ENCODE measurements at places on chromosomes 11 and 22.

DNA sequence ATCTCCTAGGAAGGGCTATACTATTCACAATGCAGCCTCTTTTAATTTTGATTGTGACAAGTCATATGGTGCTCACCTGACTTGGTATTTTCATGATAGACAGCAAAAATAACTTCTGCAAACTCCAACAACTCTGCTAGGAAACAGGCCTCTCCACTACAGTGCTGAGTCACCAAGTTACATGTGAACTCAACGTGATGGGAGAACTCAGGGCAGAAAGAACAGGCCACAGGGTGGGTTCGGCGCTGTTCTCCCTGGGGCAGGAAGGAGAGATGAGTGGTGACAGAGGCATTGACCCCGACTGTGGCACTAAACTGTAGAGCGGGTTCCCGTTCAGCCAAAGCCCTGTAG is 76.6 kb upstream of the UCP3 start:
- no peak for DNase-seq

GRCh38 chr11:111336582-111337256 is 38.4 kb downstream of the POU2AF3 start:
- no peak for DNase-seq

DNA sequence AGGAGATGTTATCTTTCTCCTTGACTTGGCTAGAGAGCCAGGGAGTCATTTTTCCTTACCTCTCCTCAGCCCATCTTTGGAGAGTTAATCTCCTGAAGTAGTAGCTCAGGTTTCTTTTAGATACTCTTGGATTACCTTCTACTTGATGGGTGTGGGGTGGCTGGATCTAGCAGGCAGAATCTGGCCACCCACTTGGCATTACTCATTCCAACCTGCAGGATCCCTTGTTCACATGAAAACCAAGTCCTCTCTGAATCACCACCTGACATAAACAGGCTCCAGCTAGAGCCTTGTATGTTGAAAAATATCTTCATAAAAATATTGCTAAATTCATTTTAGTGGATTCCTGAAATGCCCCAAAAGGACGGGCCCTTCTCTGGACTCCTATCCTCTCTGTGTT is 250.6 kb upstream of the PLET1 start:
- DNase-seq: no peak

- DNase-seq: peak; percentile 82
Measured at GRCh38 chr22:20141186-20142077, 9.4 kb downstream of the CCDC188 start.

GRCh38 chr22:35981900-35982299 is 46.7 kb downstream of the RBFOX2 start:
- no peak for DNase-seq

- no peak for DNase-seq
Measured at GRCh38 chr11:20770414-20770946, 101.1 kb downstream of the NELL1 start.

- DNase-seq: no peak
Measured at GRCh38 chr22:33492210-33492651, 428.0 kb downstream of the LARGE1 start.

GRCh38 chr11:100675115-100675650 is 11.9 kb upstream of the ARHGAP42 start:
- no peak for DNase-seq

DNA sequence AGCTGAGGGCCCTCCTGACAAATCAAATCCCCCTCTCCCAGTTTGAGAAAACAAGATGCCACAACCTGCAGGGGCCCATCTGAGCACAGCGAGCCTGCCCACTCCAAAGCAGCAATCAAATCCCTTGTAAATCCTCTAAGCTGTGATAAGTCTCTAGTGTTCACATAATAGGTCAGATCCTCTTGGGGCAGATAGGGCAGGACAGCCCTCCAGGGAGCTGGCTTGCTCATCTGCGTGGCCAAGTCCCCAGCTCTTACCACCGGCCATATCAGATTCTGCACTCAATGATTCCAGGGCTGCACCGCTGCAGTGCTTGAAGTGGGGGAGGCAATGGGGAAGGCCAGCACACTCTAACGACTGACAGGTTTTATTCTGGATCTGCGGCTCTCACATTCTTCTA is 29.6 kb upstream of the FLI1 start:
- no peak for DNase-seq

DNA sequence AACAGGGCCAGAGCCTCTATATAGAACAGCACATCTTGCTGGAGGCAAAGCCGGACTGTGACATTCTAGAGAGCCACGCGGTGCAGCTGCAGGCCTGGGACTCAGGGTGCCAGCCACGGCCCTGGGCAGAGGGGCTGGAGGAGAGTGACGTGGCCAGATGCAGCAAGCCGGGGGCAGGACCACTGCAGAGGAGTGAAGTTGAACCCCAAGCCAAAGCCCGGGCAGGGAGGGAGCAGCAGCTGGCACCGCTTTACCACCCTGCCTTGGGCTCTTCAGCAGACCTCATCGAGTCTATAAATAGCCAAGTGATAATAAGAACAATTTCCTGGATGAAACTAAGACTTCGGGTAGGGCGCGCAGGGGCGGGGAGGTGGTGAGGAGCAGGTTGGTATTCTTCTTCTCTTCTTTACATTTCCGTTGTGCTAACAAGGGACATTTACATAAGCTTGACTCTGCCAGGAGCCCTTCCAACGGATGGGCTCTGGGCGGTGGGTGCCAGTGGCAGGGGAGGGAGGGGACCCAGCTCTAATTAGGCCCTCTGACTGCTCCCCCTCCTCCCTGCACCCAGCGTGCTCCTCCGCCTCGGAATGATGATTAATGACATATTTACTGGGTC is 110.2 kb downstream of the ST3GAL4 start:
- DNase-seq: no peak

GRCh38 chr11:27425814-27426213 is 46.8 kb downstream of the LGR4 start:
- no peak for DNase-seq

GRCh38 chr11:61580271-61580888 is 496 bp downstream of the SYT7 start:
- DNase-seq: no peak

GRCh38 chr11:71238941-71239340 is 13.4 kb downstream of the SHANK2 start:
- DNase-seq: no peak

- DNase-seq: no peak
Measured at GRCh38 chr11:44226945-44227344, 83.0 kb downstream of the ALX4 start.

- DNase-seq: peak; percentile 12
Measured at GRCh38 chr11:72037554-72038311, 39.0 kb downstream of the IL18BP start.

GRCh38 chr22:31044262-31044861 is 36.8 kb upstream of the SMTN start:
- no peak for DNase-seq

GRCh38 chr11:87156970-87157369 is 119.2 kb downstream of the TMEM135 start:
- no peak for DNase-seq

- DNase-seq: no peak
Measured at GRCh38 chr22:38401336-38402084, 53.5 kb downstream of the KCNJ4 start.

GRCh38 chr11:57379732-57380131 is 1.2 kb downstream of the PRG3 start:
- no peak for DNase-seq

DNA sequence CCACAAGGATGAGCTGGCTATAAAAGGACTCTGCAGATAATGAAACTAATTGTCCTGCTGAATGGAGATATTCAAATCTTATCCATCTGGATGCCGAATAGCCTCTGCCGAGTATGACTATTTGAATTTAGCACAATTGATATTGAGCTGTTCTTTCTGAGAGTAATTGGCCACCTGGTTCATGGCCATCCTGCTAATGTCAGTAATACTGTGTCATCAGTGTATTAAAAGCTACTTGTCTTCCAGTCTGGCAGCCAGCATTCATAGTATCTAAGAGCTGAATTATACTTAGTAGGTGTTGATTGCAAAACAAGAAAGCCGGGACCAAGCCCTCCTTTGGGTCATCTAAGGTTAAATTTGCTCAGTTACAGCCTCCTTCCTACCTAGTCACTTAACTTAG is 310.7 kb upstream of the NCAM1 start:
- DNase-seq: no peak

DNA sequence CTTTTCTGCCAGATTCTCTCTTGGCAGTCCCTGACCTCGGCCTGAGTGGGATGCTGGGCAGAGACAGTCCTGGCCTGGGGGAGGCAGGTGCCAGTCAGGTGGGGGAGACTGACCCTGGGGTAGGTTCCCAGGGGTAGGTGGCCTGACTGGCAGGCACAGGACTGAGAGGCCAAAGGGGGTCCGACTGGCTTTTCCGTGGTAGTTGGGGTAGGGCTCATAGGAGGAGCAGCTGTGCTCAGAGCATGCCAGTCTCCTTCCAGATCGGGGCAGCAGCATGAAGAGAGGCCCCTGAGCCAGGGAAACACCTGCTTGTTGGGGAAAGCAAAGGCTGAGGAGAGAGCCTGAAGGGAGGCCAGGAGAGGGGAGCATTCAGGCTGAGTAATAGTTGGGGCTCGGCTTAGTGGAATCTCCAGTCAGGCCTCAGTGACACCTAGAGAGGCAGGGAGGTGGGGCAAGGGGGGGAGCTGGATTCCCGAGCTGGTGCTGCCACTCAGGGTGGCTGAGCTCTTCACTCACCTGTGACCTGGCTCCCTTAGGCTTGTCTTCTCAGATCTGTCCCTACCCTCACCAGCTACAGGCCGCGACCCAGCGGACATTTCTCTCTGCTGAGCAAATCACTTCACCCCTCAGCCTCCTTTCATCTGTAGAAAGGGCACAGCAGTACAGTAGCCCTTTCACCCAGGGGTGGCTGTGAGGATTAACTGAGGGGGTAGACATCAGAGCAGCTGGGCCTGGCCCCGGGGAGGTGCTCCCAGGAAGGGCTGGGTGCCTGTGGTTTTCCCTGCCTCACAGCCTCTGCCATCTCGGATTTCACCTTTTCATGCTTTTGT is 26.2 kb downstream of the MCM5 start:
- peak; percentile 5 for DNase-seq

DNA sequence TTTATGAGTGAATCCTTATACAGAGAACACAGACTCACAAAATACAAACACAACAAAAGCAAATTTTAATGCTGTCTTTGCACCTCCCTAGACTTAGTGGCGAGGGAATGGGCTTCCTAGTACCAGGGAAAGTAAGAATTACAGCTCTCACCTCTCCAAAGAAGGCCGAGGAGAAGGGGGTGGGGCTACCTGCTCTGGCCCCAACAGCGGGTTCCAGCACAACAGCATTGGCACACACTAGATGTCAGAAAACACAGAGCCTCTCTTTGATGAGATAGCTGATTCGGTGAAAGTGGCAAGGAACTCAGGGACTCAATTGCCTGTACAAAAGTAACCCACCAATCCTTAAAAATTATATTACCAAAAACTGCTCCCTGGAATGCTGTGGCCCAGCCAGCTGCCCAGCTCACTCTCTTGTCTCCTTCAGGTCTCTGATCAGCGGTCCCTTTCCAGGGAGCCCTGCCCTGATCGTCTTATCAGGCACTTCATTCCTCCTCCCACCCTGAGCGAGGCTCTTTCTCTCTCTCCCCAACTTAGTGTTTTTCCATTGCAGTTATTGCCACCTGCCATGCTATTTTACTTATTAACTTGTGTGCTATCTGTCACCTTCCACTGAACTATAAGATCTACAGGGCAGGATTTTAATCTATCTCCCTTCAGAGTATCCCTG is 30.7 kb downstream of the SPON1 start:
- DNase-seq: no peak

DNA sequence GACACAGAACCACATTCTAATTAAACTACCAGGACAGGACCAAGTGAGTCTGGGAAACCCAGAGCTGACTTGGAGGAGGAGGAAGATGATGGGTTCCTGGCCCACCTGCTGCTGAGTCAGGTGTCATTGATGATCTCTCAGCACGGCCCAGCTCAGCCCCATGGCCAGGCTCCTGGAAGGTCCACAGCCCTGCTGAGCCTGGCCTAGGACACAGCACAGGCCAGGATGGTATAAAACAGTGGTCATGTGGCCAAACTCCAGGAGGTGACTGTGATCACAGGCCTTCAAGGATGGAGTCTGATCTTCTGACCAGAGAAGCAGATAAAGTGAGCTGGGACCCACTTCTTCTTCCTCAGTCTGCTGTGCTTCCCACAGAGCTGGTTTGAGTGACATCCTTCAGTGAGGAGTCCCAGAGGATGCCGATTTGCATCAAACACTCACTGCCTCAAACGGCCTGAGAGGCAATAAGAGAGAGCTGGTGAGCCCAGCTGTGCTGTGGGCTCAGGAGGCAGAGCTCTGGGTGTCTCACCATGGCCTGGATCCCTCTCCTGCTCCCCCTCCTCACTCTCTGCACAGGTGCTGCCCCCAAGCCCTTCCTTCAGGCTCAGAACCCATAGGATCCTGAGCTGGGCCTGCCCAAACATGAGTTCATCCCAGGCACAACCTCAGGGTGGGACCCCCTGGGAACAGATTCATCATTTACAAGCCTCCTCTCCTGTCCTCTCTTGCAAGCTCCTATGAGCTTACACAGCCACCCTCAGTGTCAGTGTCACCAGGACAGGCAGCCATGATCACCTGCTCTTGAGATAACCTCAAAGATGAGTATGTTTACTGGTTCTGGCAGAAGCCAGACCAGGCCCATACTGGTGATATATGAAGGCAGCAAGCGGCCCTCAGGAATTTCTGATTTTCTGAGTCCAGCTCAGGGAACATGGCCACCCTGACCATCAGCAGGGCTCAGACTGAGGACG is 37.7 kb upstream of the IGLL5 start:
- no peak for DNase-seq

DNA sequence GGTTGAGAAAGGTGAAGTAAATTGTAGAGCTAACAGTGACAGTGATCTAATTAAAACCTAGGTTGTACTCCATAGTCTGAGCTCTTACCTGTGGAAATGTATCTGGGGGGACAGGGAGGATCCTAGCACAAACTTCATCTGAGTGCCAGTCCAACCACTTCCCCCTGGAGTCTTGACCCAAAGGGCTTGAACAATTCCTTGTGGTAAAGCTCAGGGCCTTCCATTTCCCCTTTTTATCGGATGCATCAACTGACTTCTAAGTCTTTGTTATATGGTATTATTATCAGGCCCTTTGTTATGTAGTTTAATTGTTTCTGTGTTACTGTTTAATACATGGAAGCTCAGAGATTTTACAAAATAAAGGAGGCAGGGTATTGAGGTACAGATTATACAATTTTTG is 140.2 kb upstream of the SESN3 start:
- DNase-seq: no peak

- DNase-seq: no peak
Measured at GRCh38 chr11:31780078-31780477, 31.0 kb downstream of the PAX6 start.

- DNase-seq: no peak
Measured at GRCh38 chr11:107174856-107175255, 156.6 kb upstream of the GUCY1A2 start.

GRCh38 chr11:124865902-124866851 is 945 bp downstream of the ROBO3 start:
- DNase-seq: no peak

DNA sequence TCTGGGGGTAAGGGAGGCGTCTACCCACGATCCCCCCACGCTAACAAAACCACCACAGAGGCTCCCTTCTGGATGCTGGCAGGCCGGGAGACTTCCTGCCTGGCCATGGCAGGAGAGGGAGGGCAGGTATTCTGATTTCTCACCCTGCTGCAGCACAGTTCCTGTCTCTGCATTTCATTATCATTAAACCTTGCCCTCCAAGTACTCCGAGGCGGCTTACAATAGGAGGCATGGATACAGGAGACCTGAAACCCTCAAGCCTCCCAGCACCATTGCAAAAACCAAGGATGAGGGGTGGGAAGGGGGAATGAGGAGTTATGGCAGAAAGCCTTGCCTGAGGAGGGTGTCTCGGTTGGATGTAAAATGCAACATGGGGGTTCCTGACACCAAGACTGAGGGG is 44.1 kb upstream of the MN1 start:
- DNase-seq: no peak
